ENCODE measurements at places on chromosomes 5 and 9.
A peak's percentile ranks its signal among the peaks of the same experiment; 100 is the strongest.

GRCh38 chr9:121297389-121297788, 29.4 kb downstream of the GSN start:
- DNase-seq = no peak

GRCh38 chr9:75200892-75201470, 112.7 kb downstream of the OSTF1 start:
- DNase-seq = no peak

DNA sequence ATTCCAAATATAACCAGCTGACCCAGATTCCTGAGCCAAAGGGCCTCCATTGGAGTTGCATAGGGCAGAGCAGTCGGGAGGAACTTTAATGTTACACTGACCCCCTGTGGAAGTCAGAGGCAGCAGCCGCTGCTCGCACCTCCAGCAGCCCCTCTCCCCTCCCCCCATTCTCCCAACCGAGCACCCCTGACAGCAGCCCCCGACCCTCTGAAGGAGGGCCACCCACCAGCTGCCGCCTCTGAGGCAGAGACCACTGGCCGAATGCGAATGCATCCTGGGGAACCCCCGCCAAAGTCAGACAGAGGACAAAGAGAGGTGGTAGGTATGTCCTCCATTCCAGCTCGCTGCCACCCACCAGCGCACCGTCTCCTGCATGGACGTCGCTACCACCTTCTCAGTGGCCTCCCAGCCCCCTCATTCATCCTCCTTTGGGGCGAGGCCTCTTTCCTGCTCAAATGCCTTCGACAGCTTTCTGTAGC, 231.0 kb downstream of the CDK5RAP2 start:
- peak; percentile 70 for DNase-seq

DNA sequence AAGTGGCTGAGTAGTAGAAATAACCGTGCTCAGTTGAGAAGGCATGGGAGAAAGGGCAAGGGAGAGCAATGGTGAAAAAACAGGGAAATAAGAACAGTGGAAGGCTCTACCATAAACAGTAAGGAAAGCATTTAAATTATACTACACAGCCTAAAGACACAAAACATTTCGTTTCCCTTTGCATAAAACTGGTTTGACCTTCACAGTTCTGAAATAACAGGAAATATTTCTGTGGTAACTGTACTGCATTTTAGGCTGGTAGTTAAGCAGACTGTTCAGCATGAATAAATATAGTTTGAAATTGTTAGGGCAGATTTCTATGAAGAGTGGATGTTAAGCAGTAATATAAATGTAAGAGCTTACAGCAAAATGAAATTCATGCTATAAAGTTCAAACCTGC, 147.5 kb downstream of the CSNK1G3 start:
- DNase-seq = no peak

- DNase-seq = no peak
Measured at GRCh38 chr5:27171761-27172261, 133.4 kb upstream of the CDH9 start.

GRCh38 chr5:115343855-115344254, 47.4 kb upstream of the CCDC112 start:
- DNase-seq = no peak

GRCh38 chr5:150235500-150235854, 45.6 kb downstream of the SLC6A7 start:
- no peak for DNase-seq

- DNase-seq = no peak
Measured at GRCh38 chr5:100898504-100899346, 4.4 kb downstream of the ST8SIA4 start.

- DNase-seq = no peak
Measured at GRCh38 chr5:77282337-77283027, 72.0 kb downstream of the PDE8B start.

- no peak for DNase-seq
Measured at GRCh38 chr5:31537851-31538250, 5.8 kb downstream of the C5orf22 start.

DNA sequence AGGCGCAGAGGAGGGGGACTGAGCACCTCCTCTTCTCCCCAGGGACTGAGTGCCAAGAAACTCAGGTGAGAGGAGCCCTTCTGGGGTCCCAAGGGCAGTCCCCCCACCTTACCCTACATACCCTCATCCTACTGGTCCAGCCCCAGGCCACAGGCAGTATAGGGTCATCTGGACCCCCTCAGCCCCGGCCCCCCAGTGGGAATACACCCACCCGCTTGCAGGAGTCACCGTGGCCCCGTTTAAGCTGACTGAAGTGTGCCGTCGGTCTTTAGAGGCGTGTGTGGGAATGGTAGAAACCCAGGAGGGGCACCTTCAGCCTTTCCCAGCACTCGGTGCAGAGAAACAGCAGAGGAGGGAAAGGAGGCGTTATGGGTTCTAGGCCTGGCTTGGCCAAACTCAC, 30.8 kb downstream of the COL15A1 start:
- DNase-seq = no peak

DNA sequence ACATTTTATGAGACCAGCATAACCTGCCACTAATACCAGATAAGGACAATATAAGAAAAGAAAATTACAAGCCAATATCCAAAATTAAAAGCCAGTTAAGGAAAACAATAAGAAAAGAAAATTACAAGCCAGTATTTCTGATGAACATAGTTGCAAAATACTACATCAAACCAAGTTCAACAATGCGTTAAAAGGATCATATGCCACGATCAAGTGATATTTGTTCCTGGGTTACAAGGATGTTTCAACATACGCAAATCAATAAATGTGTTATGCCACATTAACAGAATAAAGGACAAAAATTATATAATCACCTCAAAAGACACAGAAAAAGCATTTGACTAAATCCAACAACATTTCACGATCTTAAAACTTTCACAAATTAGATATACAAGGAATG, 431.9 kb downstream of the ELAVL2 start:
- no peak for DNase-seq
